LHCN-M2 (cell line): ENCODE measurements at places on chromosomes 2 and 18. TPM values are rescaled to one million over a fixed set of nuclear protein-coding genes. Genes with fewer than 3 reads are reported as not detected.
A peak's percentile ranks its signal among the peaks of the same experiment; 100 is the strongest.

GRCh38 chr18:23479829-23480505 lies 23.3 kb upstream of the RMC1 start:
- no peak for DNase-seq

GRCh38 chr2:167196461-167197252 lies 308.4 kb downstream of the XIRP2 start:
- peak; percentile 64 for DNase-seq

DNA sequence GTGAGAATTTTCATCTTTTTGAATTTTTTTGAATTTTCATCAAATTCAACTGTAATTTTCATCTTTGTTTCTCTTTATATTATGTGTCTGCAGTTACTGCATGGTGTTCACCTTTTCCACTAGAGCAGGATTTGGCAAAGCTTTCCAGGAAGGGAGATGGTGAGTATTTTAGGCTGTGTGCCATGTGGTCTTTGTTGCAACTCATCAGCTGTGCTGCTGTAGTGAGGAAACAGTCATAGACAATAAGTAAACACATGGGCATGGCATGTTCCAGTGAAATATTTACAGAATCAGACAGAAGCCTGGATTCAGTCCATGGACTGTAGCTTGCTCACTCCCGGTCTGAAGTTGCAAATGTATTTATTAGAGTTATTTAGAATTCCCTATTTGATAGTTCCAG lies 120.4 kb downstream of the DCDC2C start:
- no peak for DNase-seq

DNA sequence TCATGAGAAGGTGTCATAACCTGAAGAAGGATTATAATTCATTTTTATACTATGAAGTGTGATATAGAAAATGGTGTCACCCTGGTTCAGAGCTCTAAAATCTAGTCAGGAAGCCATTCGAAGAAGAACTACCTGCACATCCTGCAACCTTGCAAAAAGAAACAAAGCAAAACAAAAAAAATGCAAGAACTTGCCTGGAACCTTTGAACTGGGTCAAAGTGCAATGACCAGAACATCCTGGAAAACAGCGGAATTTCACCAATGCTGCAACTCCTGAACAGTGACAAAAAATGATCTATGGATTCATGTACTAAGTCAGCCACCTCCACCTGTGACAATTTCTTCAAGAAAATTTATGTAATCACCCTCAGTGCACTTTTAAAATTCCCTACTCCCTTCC lies 1083.3 kb upstream of the GYPC start:
- no peak for DNase-seq

DNA sequence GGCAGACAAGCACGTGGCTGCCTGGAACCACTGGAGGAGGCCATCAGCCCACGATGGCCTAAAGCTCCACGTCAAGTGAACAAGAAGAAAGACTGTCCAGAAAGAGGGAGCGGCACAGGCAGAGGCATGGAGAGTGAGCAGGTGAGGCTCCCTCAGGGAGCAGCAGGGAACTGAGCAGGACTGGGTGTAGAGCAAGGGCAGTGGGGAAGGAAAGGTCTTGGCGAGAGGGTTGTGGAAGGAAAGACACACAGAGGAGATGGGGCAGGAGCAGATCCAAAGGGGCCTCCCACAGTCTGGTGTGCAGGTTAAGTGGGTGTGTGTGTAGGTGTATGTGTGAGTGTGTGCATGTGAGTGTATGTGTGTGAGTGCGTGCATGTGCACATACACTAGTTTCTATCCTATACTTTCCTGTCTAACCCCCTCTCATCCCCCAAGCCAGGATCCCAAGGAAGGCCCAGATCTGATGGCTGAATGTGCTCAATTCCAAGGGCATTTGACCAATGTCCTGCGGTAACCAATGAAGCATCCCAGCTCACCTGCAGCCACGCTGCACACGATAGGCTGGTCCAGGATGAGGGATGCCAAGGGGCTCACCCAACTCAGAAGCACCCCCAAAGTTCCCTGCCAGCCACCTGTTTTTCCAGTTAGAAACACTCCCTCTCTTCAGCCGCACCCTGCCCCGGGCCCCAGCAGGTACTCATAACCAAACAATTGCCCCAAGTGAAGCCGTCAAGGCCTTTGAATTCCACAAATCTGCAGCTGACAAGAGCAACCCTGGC lies 262.5 kb upstream of the RAB6C start:
- no peak for DNase-seq

GRCh38 chr2:23221901-23222300 lies 163.1 kb upstream of the KLHL29 start:
- no peak for DNase-seq

- no peak for DNase-seq
These were observed 390.7 kb upstream of the NETO1 start for GRCh38 chr18:73258375-73259087.

- peak; percentile 77 for DNase-seq
These were observed 1.0 kb upstream of the GMPPA start for GRCh38 chr2:219497495-219498279.

GRCh38 chr2:235545339-235546150 lies 51.7 kb downstream of the AGAP1 start:
- no peak for DNase-seq

DNA sequence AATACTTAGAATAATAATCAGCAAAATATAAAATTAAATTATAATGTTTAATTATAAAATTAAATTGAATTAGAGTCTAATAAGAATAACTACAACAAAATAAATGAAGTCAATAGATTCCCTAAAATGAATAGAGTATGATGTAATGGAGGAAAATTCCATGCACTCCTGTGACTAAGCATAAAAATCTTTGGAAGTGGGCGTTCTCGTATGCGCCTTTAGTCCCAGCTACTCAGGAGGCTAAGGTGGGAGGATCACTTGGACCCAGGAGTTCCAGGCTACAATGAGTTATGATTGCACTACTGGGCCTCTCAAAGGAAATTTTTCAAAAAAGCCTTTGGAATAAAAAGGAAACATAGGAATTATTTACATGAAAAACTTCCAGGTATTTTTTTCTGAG lies 955.4 kb upstream of the POU3F3 start:
- DNase-seq: no peak

- no peak for DNase-seq
These were observed 50.9 kb downstream of the TFCP2L1 start for GRCh38 chr2:121234144-121234543.

DNA sequence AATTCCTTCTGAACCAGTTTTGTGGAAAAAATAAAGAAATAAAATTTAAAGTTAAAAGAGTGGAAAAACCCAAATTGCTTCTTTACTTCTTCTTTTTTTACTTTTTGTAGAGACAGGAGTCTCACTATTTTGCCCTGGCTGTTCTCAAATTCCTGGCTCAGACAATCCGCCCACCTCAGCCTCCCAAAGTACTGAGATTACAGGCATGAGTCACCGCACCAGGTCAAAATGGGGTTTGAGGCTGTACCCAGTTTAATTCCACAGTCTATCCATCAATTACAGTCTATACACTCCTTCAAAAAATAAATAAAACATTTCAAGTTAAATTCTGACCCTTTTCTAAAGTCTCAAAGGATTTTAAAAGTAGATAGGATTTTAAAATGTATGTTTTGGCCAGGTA lies 120.3 kb downstream of the FAM161A start:
- DNase-seq: peak; percentile 12

DNA sequence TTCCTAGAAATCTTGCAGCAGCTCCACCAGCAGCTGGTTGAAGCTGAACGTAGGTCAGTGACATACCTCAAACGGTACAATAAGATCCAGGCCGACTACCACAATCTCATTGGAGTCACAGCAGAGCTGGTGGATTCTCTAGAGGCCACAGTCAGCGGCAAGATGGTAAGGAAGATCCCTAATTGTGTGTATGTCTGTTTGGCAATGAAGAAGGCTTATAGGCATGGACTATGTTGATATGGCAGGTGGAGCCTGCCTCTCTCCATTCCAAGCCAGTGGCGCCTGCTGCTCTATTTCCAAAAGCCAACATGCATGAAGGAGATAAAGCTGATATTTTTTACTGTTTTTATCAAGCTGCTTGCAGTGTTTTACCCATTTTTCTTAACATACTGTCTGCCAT lies 36.8 kb downstream of the ARMC9 start:
- no peak for DNase-seq

DNA sequence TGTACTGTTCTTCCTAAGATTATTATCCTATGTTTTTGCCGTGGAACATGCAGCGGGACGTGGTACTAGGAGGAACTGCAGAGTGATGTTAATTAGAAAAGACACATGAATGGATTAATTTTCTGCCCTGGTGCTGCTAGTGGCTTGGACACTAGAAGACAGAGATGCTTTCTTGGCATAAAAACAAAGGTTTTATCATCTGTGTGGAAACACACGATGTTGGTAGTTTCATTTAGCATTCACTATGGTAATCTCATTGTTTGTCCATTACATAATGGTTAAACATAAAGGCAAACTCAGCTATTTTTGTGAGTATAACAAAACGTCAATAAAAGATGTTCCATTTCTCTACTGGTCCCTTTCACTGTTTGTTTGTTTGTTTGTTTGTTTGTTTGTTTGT lies 22.8 kb downstream of the COL6A3 start:
- DNase-seq: no peak

DNA sequence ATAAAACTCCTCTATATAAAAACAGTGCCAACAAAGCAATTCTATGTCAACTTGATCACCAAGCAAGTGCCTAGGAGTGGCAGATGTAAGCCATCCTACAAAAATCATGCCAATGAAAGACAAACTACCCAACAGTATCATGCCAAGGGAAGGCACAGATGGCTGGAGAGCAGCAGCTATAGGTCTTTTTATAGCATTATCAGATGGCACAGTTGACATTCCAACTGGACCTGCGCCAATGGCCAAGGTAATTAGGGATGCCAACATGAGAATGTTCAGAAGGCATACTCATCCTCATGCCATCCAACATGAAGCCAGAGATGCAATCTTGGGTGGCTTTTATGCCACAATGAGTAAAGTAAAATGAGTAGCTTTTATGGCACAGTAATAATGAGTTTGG lies 237.3 kb downstream of the OTX1 start:
- no peak for DNase-seq

DNA sequence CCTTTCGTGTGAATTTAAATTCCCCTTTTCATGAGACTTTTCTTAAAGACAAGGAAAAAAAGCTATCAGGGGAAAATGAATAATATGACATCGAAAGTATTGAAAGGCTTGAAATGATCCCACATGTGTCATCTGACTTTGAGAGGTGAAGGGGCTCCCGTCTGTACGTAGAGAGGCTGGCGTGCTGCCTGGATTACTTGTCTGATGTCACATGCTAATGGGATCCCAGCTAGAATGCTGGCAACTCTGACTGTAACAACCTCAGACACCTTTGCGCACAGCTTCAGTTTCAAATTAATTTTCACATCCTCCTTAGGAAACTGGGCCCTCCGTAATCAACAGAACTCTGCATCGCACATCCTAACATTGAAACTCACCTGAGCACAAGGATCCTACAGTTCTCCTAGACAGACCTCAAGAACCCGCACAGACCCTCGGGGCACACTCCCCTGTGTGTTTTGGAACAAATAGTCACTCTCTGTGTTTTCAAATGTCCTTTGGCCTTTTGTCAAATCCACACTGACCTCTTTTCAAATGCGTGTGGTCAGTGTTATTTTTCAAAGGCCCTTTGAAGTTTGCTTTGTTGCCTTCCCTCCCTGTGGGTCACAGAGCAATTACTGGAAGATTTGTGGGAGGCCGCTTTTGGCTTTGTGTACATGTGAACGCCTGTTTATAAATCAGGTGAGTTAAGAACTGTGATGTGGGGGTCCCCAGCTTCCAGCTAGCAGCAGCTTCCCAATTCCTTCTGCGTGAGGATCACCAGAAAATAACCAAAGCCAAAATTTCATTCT lies 65.9 kb downstream of the IL1R2 start:
- DNase-seq: no peak

DNA sequence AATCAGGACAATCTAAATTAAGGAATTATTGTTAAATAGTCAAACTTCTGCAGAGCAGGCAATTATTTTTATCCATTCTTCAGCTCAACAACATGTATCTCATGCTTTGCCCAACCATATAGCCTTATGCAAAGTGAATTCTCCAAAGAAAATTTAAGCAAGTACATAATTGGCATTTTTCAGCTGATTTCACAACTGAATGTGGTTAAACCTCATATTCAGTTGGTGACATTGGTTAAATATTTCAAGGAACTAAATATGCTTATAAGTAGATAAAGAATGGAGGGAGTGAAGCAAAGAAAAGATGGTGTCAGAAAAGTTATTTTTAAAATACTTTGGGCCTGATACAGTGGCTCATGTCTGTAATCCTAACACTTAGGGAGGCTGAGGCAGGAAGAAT lies 816.2 kb downstream of the NRXN1 start:
- no peak for DNase-seq

DNA sequence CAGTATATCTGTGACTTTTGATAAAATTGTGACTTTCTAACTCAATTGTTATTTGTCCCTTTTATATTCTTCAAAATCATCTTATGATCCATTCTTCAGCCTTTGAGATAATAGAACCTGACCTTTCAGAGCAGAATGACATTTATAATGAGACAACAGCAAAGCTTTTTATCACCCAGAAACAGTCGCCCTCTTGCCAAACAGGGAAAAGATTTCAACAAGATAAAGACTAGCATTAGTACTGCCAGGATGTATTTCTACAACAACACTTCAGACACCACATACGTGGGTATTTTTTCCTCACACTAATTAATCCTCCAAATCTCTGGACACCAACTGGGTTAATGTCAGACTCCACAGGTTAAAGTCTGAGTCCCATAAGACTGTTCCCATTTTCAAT lies 249.0 kb downstream of the ZNF804A start:
- no peak for DNase-seq

DNA sequence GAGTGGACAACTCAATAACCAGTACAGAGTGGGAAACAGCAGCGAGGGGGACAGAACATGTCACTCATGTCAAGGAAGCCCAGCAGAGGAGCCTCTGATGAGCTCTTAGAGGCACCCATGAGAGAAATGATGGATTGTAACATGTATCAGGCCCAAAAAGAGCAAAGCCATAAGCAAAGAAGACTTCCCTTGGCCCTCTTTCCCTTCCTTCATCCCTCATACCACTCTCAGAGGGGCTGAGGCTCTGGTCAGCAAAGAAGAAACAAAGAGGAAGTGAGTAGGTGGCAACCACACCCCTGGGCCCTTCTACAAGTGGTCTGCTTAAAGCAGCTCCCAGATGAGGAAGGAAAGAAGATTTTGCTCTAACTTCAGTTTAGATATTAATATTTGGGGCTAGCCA lies 112.8 kb downstream of the CDC42EP3 start:
- no peak for DNase-seq

DNA sequence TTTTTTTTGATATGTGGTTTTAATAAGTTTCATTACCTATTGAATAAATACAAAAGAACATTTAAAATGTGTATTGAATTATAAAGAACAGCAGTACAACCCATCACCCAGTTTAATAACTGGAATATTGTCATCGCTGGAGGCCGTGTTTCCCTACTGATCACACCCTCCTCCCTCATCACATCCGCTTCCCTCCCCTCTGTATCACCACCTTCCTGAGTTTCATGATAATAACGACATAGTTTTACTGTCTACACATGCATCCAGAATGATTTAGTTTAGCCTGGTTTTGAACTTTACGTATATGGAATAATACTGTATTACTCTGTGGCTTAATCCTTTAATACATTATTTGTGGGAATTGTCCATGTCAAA lies 2.1 kb downstream of the SERPINB8 start:
- no peak for DNase-seq

- peak; percentile 58 for DNase-seq
These were observed 67.7 kb upstream of the L3MBTL4 start for GRCh38 chr18:6482198-6482977.

- DNase-seq: no peak
These were observed 450.1 kb upstream of the PKDCC start for GRCh38 chr2:41597680-41598079.

The SH3RF3 gene
- total RNA-seq: 6.6 and 7.4 TPM in 2 replicates

The CNGA3 gene
- total RNA-seq: 0.23 and 0.58 TPM in 2 replicates

The POU3F3 gene
- not detected in 2 replicates for total RNA-seq

The SPHKAP gene
- not detected in 2 replicates for total RNA-seq

The FAP gene
- total RNA-seq: 102 and 115 TPM in 2 replicates

The D2HGDH gene
- total RNA-seq: 12.7 and 13.5 TPM in 2 replicates

The FOXI3 gene
- not detected in 2 replicates for total RNA-seq

The DPP10 gene
- not detected in 2 replicates for total RNA-seq
